A549 treated with CpdA at 1 μM for 4 hours (cell line): ENCODE measurements at places on chromosomes 4 and X. TPM values are rescaled to one million over a fixed set of nuclear protein-coding genes. Genes with fewer than 3 reads are reported as not detected.

The TRIM60 gene
- not detected in 5 replicates for total RNA-seq

The PABPC1L2A gene
- total RNA-seq = not detected in 5 replicates

The XK gene
- total RNA-seq = 0.31 to 0.40 TPM (median 0.37 TPM) in 5 replicates

The ODAPH gene
- 0.15 TPM in 1 of 5 replicates, not detected in the others for total RNA-seq

The MAGEE1 gene
- total RNA-seq = 3.6 to 5.6 TPM (median 5.0 TPM) in 5 replicates

The FAT4 gene
- total RNA-seq = 1.1 to 2.7 TPM (median 1.1 TPM) in 5 replicates

The APBB2 gene
- total RNA-seq = 6.9 to 10.2 TPM (median 9.1 TPM) in 5 replicates

The HSFX3 gene
- not detected in 5 replicates for total RNA-seq

The NAA11 gene
- total RNA-seq = not detected in 5 replicates

The UGT2B11 gene
- 0.03 to 0.06 TPM in 2 of 5 replicates, not detected in the others for total RNA-seq

The ARFIP1 gene
- 15.5 to 18.9 TPM (median 16.3 TPM) in 5 replicates for total RNA-seq

The MGAT4D gene
- not detected in 5 replicates for total RNA-seq

The TRAM1L1 gene
- total RNA-seq = 0.51 to 1.0 TPM (median 0.65 TPM) in 5 replicates

The MAGEA9B gene
- total RNA-seq = not detected in 5 replicates

The IL13RA2 gene
- total RNA-seq = 0.10 TPM in 1 of 5 replicates, not detected in the others

The PNMA6A gene
- 3.1 to 5.0 TPM (median 4.8 TPM) in 5 replicates for total RNA-seq

The PABPC5 gene
- 0.03 TPM in 1 of 5 replicates, not detected in the others for total RNA-seq

The HS3ST1 gene
- total RNA-seq = 0.12 to 1.1 TPM (median 0.16 TPM) in 5 replicates

The DAPP1 gene
- not detected in 5 replicates for total RNA-seq

The POU3F4 gene
- not detected in 5 replicates for total RNA-seq

The RTL3 gene
- 0.02 TPM in 1 of 5 replicates, not detected in the others for total RNA-seq

The LNX1 gene
- total RNA-seq = 0.07 to 0.09 TPM (median 0.07 TPM) in 3 of 5 replicates, not detected in the others

The TKTL2 gene
- not detected in 5 replicates for total RNA-seq

The S100G gene
- total RNA-seq = not detected in 5 replicates

The ZGRF1 gene
- total RNA-seq = 2.9 to 4.9 TPM (median 3.4 TPM) in 5 replicates

The GPR50 gene
- total RNA-seq = 0.11 to 0.22 TPM (median 0.18 TPM) in 4 of 5 replicates, not detected in the other

The SFRP2 gene
- total RNA-seq = not detected in 5 replicates

The AP1AR gene
- total RNA-seq = 12.0 to 18.5 TPM (median 13.0 TPM) in 5 replicates

The LPAR4 gene
- total RNA-seq = not detected in 5 replicates

The LRP2BP gene
- total RNA-seq = 0.08 to 0.21 TPM (median 0.14 TPM) in 5 replicates

The DOK7 gene
- total RNA-seq = 0.16 to 0.90 TPM (median 0.42 TPM) in 5 replicates

The CTAG1B gene
- total RNA-seq = not detected in 5 replicates

The NEXMIF gene
- total RNA-seq = 0.01 to 0.02 TPM in 2 of 5 replicates, not detected in the others

The MUC7 gene
- total RNA-seq = not detected in 5 replicates

The LETM1 gene
- 25.4 to 31.2 TPM (median 29.1 TPM) in 5 replicates for total RNA-seq

The CFAP299 gene
- total RNA-seq = not detected in 5 replicates

The DGKK gene
- not detected in 5 replicates for total RNA-seq

The ARHGAP4 gene
- 0.75 to 2.2 TPM (median 1.6 TPM) in 5 replicates for total RNA-seq

The POLA1 gene
- 11.7 to 12.9 TPM (median 12.4 TPM) in 5 replicates for total RNA-seq

The HTR2C gene
- not detected in 5 replicates for total RNA-seq

The AKAP14 gene
- total RNA-seq = not detected in 5 replicates

The SCD5 gene
- 6.7 to 8.1 TPM (median 7.7 TPM) in 5 replicates for total RNA-seq

The ASMT gene
- 0.16 to 0.74 TPM (median 0.18 TPM) in 3 of 5 replicates, not detected in the others for total RNA-seq

The OTUD4 gene
- total RNA-seq = 14.2 to 19.5 TPM (median 17.0 TPM) in 5 replicates

The PPEF2 gene
- total RNA-seq = not detected in 5 replicates

The RIPPLY1 gene
- total RNA-seq = 0.07 to 0.14 TPM in 2 of 5 replicates, not detected in the others

The VEGFC gene
- total RNA-seq = 15.6 to 18.3 TPM (median 16.6 TPM) in 5 replicates

The RHOXF1 gene
- total RNA-seq = not detected in 5 replicates

The CFI gene
- total RNA-seq = 0.26 to 0.69 TPM (median 0.42 TPM) in 5 replicates

The CITED1 gene
- total RNA-seq = 0.77 to 1.1 TPM (median 0.92 TPM) in 5 replicates

The GLRA2 gene
- not detected in 5 replicates for total RNA-seq

The NR0B1 gene
- 30.5 to 56.1 TPM (median 36.8 TPM) in 5 replicates for total RNA-seq

The NXT2 gene
- 8.2 to 12.1 TPM (median 9.5 TPM) in 5 replicates for total RNA-seq

The MMRN1 gene
- not detected in 5 replicates for total RNA-seq

The C4orf36 gene
- total RNA-seq = 0.45 to 1.2 TPM (median 1.0 TPM) in 5 replicates

The TBC1D8B gene
- total RNA-seq = 1.3 to 2.0 TPM (median 1.8 TPM) in 5 replicates

The TLR3 gene
- 0.26 to 0.54 TPM (median 0.37 TPM) in 5 replicates for total RNA-seq
